Activated T-cell treated with anti-CD3 and anti-CD28 coated beads, Interleukin-2, amount 50 U/mL, for 1 hour (primary cell): ENCODE measurements at places on chromosomes 12 and 14.

DNA sequence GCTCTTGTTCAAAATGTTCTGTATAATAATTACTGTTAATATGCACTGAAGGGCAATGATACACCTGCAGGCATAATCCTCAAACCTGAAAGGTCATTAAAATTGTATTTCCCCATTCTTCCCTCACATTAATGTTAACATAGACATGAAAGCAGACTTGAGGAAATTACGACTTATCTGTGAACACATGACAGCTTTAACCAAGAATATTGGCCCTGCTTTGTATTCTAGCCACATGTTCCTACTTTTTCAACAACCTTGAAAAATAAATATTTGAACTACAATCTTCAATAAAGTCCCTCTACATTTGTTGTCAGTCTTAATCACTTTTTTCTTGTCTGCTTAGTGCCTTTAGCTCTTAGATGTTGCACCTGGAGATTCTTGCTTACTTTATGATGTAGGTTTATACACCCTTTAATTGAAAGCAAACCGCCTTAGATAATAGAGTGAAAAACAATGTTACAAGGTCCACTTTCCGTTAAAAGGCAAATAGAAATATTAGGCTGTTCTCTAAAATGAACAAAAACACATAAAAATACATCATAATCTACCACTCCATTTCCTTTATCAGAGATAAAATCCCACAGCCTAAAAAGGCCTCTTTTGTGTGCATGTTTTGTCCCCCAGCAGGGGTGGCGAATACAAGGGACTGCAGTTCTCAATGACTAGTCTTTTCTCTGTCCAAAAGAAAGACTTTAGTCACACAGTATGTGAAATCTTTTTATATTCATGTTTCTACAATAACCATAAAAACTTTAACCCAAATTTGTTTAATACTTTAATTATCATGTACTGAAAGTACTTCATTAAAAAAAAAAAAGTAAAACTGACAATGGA, 55.9 kb downstream of the ZFC3H1 start:
- DNase-seq, result no peak

DNA sequence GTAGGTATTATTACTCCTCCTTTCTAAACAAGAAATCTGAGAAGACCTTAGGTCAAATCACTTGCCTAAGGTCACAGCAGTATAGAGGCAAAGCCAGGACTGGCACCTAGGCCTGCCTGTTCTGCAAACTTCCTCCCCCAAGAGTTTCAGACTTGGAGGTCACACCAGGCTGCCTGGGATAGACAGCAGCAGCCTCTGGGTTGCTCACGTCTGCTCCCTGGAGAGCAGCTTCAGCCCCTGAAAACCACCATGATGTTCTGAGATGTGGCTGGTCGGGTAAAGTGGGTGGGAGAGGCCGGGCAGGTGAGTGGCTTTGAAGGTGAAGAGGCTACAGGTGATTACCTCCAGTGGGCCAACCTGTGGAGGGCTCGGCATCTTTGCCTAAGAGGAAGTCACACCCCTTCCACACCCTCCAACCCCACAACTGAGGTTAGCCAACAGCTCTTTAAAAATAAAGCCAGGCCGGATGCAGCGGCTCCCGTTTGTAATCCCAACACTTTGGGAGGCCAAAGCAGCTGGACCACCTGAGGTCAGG, 37.0 kb upstream of the PNMA1 start:
- DNase-seq, result no peak

DNA sequence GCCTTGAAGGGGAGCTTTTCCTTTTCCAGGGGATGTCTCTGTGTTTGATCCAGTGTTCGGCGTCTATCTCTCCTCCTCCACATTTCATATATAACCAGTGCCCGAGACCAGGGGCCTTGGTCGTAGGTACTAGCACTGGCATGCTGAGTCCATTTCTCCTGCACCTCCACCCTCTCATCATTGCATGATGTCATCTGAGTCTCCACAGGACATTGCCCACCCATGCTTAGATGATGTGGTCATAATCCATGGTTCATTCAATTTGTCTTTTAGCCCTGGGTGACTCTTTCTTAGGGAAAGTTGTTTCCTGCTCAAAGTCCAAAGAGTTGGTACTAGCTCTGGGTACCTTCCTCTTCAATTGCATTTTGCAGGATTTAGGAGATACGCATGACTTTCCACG, 328.1 kb downstream of the BCL11B start:
- DNase-seq, result no peak

DNA sequence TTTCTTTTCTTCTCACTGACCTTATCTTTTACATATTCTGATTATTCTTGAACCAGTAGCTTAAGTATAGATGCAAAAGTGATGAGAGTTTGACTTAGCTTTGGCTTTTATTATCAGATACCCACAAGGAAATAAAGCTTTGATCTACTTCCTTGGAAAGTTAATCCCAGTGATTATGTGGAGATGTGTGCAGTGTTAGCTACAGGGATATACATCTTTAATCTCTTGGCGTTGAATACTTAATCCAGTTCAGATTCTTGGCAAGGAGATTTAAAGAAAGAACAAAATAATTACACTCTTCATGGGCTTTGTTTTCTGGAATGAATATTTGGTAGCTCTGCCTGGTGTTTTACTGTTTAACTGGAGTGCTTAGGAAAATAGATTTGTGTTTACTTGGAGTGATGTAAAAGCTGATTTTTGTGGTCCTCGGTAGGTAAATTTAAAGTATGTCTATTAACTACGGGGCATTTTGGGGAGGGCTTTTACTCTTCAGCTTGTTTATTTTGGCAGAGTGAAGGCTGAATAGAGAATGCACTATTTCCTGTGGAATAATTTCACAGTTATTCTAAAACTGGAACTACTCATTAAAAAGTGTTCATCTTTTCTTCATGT, 150.1 kb upstream of the LRIG3 start:
- DNase-seq, result no peak

GRCh38 chr12:116806845-116807440, 68.8 kb downstream of the RNFT2 start:
- DNase-seq, result no peak

- DNase-seq, result no peak
Measured at GRCh38 chr12:3200032-3200617, 122.9 kb downstream of the TSPAN9 start.

GRCh38 chr12:126949558-126949957, 1317.4 kb upstream of the TMEM132C start:
- no peak for DNase-seq

- DNase-seq, result no peak
Measured at GRCh38 chr14:79602742-79603141, 608.6 kb downstream of the DIO2 start.

- no peak for DNase-seq
Measured at GRCh38 chr12:1822699-1823098, 2.3 kb downstream of the LRTM2 start.
